ENCODE measurements at places on chromosomes 1 and 21. TPM values are rescaled to one million over a fixed set of nuclear protein-coding genes. Genes with fewer than 3 reads are reported as not detected.

Gene OR2L5
- not detected for total RNA-seq

Gene LAMC2
- 2.3 TPM for total RNA-seq

Gene SYPL2
- 1.2 TPM for total RNA-seq

Gene FCGR1A
- total RNA-seq = not detected

Gene SMIM1
- 2.8 TPM for total RNA-seq

Gene MLLT11
- total RNA-seq = 3.1 TPM

Gene LCE6A
- total RNA-seq = not detected
